Stimulated activated CD4-positive, alpha-beta T cell treated with anti-CD3 and anti-CD28 coated beads, TNF-alpha, amount 100 ng/mL, for 4 hours (primary cell): ENCODE measurements at places on chromosomes 12 and 14.

- DNase-seq: peak; percentile 62
Measured at GRCh38 chr14:99230208-99231151, 41.5 kb downstream of the BCL11B start.

DNA sequence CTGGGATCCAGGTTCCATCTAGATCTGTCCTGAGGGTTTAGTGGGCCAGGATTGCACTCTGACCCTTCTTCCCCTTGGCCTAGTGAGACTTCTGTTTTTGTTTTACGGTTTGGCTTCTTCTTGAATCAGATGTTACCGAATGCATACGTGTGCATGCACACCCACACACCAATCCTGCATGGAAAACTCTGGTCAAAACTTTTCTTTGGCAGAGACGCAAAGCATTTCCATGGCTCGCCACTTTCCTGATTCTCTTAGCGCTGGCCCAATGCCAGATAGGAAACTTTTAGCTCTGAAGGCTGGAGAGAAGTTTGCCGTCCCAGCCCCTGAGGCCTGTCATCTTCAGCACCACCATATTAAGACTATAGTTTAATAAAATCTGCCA, 67.4 kb upstream of the ACTN1 start:
- DNase-seq: no peak

DNA sequence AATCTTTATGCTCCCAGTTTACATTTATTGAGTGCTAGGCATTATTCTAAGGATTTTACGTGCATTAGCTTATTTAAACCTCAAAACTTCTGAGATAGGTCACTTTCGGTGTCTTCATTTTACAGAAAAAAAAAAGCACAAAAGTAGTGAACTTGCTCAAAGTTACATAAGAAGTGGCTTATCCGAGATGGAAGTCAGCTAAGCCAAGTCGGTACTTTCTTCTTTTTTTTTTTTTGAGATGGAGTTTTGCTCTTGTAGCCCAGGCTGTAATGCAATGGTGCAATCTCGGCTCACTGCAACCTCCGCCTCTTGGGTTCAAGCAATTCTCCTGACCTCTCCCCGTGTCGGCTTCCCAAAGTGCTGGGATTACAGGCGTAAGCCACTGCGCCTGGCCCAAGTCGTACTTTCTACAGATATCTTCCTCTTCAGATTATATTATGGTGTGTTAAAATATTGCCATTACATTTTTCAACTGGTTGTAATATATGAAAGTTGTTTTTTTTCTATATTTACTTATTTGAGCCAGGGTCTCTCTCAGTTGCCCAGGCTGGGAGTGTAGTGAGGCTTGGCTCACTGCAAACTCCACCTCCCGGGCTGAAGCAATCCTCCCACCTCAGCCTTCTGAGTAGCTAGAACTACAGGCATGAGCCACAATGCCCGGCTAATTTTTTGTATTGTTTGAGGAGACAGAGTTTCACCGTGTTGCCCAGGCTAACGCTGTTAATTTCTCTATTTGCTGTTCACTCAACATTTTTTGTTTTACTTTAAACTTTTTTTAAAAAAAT, 8.9 kb downstream of the DPPA3 start:
- DNase-seq: no peak

GRCh38 chr12:106987846-106988245, 900 bp upstream of the MTERF2 start:
- DNase-seq: no peak

DNA sequence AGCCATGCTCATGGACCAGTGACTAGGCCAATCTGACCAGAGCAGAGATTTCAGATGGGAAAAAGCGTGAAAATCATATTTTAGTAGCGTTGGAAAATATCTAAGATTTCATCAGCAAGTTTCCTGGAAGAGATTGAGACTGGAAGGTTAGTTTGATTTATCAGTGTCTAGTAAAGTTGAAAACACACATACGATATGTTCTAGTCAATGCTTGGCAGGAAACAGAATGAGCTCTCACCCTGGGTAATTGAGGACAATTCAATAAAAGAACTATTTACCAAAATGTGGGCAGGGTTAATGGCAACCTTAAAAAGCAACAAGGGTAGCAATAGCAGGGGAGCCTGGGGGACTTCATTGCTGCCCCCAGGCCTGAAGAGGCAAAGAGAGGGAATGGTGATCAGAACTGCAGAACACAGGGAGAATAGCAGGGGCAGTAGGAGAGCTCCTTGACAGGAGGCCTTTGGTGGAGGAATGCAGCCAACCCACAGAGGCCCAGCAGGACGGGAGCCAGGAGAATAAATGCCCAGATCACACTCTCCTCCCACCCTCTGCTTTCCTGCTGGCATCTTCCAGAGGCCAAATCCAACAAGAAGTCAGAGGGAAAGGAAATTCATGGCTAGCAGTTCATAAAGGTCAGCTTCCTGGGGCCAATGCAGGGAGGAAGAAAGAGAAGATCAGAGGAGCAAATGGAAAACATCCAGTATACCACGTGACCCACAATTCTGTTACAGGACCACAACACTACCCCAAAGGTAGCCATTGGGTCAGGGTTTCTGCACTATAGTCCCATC, 27.6 kb upstream of the LRP6 start:
- DNase-seq: no peak

GRCh38 chr12:93438266-93439050, 3.3 kb downstream of the UBE2N start:
- DNase-seq: no peak

GRCh38 chr12:549476-550082, 89.8 kb downstream of the B4GALNT3 start:
- no peak for DNase-seq

DNA sequence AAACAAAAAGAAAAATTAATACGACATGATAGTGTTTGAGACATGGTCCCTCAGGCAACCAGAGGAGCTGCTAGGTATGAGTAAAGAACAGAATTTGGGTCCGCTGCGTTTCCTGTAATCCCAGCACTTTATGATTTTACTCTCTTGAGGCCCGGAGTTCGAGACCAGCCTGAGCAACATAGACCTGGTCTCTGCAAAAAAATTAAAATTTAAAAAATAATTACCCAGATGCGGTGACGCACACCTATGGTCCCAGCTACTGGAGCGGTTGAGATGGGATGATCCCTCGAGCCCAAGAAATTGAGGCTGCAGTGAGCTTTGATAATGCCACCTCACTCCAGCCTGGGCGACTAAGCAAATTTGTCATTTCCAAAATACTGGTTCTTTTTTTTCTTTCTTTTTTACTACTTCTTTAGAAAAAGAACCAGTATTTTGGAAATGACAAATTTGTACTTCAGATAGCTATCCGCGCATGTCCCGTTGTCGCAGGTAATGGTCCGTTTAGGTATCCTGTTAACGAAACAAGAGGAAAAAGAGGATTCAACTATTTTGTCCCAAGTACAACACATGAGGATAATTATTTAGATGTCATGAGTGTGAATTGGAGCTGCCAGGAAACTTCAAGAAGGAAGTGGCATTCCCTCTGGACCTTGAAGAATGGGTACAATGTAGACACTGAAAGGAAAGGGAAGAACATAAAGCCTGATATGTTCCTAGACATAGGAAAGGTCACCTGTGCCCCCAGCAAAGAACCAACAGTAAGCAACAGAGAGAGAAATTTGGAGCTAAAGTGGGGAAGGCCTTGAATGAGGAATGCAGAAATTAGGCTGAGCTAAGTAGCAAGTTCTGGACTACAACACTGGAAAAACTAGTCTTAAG, 1.2 kb upstream of the HECTD1 start:
- no peak for DNase-seq

GRCh38 chr12:109738878-109739665, 25.4 kb downstream of the FAM222A start:
- DNase-seq: no peak

DNA sequence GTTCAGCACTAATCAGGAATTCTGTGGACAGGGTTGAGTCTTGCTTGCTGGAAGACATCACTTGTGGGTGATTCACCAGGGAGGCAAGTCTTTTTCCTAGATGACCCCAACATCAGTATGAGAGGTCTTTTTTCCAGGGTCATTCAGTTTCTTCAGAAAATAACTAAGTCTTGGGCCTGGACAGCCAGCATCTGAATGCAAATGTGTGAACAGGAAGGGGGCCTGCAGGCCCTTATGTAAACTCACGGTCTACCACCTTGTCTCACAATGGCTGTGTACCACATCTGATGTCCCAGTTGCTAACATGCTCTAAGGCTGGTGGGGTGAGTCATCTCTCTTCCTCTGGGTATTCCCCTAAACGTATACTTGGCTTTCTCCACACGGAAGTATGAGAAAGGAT, 79.2 kb downstream of the HECTD4 start:
- peak; percentile 2 for DNase-seq

GRCh38 chr12:47207829-47208248, 128.1 kb upstream of the AMIGO2 start:
- DNase-seq: no peak

GRCh38 chr12:87642245-87642644, 387.0 kb downstream of the C12orf50 start:
- DNase-seq: no peak

- DNase-seq: no peak
Measured at GRCh38 chr12:47604221-47604873, 101.5 kb downstream of the RPAP3 start.

DNA sequence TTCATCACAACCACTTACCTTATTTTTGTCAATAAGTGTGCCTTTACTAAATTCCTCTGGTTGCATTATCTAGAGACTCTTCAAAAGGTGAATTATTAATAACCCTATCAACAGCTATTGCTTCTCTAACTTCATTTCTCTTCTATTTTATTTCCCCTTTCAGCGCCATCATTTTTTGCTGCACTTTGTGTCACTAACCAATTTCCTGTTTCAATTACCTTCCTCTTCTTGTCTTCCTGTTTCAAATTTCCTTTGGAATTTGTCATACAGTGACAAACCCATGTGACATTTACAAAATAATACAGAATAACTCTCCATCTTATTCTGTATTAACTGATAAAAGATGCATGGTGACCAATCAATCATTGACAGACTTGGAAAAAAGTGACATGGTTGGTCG, 12.2 kb upstream of the CLEC2A start:
- DNase-seq: no peak

GRCh38 chr12:57726151-57726883, 12.2 kb downstream of the AGAP2 start:
- no peak for DNase-seq

- no peak for DNase-seq
Measured at GRCh38 chr12:26961803-26962202, 23.5 kb downstream of the FGFR1OP2 start.

GRCh38 chr12:115869604-115870003, 407.9 kb downstream of the MED13L start:
- DNase-seq: no peak

DNA sequence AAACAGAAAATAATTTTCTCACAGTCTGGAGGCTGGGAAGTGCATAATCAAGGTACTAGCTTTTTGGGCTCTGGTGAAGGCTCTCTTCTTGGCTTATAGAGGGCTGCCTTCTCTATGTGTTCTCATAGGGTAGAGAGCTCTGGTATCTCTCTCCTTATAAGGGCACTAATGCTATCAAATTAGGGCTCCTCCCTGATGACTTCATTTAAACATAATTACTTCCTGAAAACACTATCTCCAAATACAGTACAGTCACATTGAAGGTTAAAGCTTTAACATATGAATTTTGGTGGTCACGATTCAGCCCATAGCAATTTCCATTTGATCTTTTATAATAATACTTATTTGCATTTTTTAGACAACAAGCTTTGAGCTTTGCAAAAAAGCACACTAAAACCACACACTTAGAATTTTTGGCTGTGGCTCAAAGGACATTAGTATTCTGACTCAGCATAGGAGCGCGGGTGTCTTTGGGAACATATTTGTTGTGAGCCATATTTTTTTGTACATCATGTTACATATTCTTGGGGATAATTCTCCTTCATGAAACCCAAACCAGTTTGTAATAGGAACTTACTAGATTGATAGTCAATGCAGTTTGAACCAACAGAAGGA, 808.1 kb upstream of the FBXO33 start:
- no peak for DNase-seq

- DNase-seq: no peak
Measured at GRCh38 chr14:37637341-37637740, 41.9 kb downstream of the TTC6 start.

DNA sequence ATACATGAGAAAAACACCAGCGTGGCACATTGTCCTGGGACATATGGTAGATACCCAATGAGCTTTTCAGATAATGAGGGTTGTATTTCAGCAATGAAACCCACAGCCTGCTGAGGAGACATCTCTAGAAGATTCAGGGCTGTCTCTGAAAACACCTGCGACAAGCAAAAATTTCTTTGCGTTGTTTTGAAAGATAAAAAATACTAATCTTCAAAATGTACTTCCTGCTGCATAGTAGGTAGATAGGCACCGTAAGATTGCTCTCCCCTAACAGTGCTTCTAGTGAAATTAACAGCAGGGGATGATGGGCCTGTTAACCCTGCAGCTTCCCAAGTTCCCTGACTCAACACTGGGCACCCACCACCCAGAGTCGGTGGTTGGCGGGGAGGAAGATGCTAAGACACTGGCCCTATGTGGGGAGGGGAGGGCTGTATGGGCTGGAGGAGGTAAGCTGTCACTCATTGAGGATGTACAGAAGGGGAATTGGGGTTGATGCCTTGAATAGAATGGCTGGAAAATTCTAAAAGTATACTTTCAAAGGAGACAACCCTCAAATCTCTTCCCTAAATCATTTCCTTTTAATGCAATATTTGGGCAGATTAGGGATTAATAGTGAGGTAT, 20.0 kb downstream of the ZFP36L1 start:
- DNase-seq: no peak

- DNase-seq: no peak
Measured at GRCh38 chr14:24941719-24942118, 108.2 kb downstream of the STXBP6 start.

DNA sequence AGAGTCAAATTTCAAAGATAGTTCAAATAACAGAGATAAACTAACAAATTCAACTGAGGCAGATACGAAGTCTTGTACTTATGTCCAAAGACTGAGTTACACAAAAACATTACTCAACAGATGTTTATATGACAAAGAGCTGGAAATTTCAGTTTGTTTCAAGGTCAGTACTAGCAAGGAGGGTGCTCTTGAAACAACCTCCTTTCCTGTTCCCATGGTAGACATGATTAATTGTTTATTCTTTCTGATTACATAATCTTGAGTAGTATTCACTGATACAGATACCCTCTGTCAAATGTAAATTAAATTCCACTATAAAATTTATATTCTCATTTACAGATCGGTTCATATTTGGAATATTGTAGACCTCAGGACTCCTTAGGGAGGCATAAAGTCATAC, 23.4 kb downstream of the TSPAN8 start:
- DNase-seq: no peak

- DNase-seq: no peak
Measured at GRCh38 chr12:112283546-112283945, 98.7 kb downstream of the HECTD4 start.

- DNase-seq: no peak
Measured at GRCh38 chr14:52029881-52030280, 39.0 kb downstream of the NID2 start.

GRCh38 chr14:76352639-76353281, 23.2 kb upstream of the ESRRB start:
- DNase-seq: peak; percentile 10

DNA sequence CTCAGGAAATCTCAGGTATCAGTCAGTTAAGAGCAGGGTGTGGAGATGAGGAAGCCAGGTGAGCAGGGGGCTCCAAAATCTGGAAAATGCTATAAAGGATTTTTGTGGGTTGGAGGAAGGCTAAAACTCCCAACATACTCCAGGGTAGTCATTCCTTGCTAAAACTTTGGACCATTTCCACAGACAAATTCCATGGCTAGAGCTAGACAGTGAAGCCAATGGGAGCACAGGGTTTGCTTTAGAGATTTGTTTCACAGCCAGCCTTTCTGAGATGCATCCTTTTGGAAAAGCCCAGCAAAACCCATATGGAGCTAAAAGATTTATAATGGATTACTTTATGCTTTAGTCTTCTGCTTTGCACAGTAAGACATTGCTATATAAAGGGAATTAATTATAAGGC, 146.5 kb downstream of the SAMD4A start:
- DNase-seq: no peak
